KG1 (cell line): ENCODE measurements at places on chromosomes 3 and 15.

- no peak for DNase-seq
Measured at GRCh38 chr3:125585595-125586223, 9.6 kb downstream of the OSBPL11 start.

DNA sequence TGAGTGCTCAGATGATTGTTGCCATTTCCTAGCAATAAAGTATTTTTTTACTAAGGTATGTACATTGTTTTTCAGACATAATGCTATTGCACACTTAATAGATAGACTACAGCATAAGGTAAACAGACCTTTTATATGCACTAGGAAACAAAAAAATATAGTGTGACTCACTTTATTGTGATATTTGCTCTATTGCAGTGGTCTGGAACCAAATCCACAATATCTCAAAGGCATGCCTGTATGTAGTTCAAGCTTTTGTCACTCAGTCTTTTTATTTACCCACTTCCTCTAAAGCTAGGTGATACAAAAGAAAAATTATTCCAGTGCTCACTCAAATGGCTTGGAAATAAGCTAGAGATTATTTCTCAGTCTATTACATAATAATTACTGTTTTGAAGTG is 209.9 kb upstream of the VEPH1 start:
- no peak for DNase-seq

- no peak for DNase-seq
Measured at GRCh38 chr15:77895742-77896141, 181.8 kb downstream of the TBC1D2B start.

DNA sequence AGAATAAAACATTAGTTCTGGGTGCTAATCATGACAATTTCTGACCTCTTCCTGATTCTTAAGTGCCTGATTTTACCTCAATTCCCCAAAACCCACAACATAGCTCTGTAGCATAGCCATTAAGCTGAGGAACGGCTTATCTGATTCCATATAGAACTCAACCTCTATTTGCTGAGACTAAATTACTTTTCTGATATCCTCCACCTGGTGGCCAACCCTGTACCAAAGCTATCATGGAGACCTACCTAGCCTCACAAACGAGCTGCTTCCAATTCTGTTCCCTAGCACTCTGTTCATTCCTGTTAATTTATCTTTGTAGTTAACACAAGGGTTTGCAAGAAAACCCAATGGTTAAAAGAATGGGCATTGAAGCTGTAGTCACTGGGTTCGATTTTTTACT is 245.2 kb downstream of the PLOD2 start:
- no peak for DNase-seq

DNA sequence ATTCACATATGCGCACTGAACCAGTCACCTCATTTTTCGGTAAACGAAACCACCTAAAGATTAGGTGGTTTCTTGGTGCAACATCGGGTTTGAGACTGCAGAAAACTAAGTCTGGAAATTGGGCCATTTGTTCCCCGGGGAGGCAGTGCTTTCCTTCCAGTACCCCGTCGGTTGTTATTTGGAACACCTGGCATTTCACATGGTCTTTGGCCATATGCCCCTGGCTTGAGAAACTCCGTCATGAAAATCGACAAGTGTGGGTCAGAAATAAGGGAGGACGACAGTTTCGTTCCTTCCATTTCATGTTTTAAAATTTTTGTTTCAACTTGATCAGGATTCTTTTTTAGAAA is 544 bp upstream of the GATM start:
- DNase-seq, result no peak

DNA sequence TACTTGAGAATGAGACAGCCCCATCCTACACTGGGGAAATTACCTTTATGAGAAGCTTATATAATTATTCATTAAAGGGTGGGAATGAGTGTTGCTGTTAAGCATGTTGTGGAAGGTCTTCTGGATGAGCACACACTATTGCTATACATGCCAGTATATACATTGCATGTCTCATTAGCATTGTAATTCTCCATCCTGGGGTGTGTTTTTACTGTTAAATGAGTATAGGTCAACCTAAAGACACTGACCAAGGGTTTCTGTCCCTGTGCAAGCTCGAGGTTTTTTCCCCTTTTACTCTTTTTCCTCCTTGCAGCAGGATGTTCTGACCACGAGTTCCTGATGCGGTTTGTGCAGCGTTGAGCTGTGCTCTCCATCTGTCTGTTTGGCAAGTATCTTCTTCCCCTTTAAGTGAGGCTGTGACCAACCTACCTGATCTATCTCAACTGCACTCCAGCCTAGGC is 7.2 kb upstream of the IVD start:
- peak; percentile 46 for DNase-seq

DNA sequence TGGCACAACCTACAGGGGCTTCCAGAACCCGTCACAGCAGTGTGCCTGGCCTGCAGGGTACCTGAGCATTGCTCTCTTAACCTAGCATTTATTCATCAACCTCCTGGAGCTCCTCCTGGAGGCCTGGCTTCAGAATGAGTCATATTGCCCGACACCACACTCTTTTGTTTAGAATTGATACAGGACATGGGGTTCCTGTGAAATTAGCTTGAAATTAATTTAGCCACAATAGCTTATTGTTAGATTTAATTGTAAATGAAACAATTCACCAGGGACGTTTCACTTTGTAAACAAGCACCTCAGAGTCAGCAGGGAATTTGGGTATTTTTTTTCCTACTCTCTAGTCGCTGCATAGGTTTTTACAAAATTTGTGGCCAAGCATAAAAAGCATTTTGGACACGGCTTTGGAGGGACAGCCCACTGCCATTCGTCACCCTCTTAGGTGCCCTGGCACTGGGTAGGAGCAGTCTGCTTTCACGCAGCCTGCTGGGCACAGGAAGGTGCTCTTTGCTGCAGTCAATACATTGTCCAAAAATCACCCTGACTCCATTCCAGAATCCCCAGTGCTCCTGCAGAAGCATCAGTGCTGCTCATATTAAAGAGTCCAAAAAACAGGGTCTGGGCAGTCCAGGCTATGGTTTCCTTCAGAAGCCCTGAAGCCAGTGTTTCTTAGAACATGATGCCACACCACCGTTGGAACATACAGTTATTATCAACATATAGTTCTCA is 60.8 kb upstream of the MEF2A start:
- DNase-seq, result no peak

DNA sequence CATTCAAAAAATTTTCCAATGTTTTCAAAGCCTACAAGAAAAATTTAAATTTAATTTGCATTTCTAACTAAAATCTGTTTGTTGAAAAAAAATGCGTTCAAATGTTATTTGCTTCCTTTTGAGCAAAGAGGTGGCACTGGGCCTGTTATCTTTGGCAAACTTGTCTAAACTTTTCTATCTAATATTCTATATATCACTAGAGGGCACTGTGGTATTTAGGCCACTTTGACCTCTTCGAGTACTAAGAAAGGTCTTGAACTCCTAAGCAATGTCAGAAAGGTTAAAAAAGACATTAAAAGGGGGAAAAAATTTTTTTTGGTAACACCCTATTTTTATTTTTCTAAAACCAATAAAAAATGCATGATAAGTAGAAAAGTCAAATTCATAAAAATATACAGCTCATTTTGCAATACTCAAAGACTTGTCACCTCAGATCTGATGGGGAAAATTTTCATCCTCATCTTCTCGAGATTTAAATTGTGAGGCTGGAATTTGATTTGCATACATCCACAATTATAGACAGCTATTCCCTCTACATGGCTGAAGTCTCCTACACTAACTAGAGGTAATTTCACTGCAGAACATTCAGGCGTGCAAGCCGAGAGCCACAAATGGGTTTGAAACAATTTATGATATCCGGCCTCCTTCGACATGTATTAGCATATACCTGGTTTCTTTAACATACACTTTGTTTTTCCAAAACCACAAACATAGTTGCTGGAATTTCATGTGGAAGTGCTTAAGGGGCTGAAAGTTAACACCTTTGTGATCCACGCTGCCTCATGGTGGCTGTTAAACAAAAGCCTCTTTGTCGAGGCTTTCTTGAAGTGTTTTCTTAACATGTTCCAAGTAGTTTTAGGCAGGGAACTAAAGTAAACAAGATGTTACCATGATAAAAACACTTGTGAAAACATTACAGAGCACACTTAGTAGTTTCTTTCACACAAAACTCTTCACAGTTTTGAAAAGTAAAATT is 576.4 kb downstream of the FOXP1 start:
- peak; percentile 27 for DNase-seq

GRCh38 chr3:3806856-3807255 is 7.6 kb downstream of the LRRN1 start:
- no peak for DNase-seq

DNA sequence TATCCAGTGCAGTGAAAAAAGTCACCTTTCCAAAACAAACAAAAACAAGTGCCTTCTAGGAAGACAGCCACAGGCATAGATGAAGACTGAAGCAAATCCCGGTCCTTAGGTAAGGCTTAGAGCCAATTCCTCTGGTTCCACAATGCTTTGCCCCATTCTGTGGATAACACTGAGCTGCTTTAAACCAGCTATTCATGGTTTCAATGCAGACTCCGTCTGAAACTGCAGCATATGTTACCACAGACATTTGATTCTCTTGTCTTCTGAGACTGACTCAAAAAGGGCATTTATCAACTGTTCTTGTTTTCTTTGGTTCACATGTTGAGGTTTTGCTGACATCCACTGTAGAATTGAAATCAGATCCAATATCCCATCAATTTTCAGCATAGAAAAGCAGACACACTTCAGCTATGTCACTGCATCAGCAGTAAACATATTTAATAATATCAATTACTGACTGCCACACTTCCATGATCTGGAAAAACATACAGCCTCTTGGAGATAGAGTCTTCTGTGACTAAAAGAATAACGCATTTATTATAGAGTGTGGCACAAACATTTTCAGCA is 659.3 kb downstream of the ROBO2 start:
- DNase-seq, result no peak

DNA sequence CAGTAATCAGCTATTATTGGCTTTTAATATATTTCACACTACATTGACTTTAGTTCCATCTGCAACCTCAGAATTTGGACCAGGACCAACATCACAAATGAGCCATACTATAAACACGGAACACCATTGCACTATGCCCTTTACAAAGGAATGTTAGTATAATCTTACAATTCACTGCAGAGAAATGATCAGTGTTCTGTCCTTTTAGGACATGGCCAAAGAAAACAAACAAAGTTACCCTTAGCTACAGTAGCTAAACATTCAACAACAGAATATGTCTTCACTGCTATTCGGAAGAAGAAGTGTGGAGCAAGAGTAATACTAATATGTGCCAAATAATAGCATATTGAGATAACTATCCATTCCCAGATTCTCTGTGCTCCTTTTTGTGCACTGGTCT is 90.4 kb downstream of the NAALADL2 start:
- DNase-seq, result no peak

GRCh38 chr15:55660153-55660552 is 72.0 kb upstream of the PYGO1 start:
- DNase-seq, result no peak

DNA sequence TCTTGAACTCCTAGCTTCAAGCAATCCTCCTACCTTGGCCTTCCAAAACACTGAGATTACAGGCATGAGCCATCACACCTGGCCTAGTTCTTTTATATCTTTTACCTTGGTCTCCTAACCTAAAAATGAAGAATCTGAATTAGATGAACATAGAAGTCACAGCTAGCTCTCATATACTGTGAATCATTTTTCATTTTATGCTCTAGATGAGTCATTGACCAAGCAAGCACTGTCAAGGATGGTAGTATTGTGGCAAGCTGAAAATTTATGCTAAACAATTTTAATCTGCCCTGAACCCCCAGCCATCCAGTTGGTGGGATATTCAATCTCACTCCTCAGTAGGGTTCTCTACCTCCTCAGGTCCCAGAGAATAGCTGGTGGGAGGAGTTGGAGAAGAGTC is 48.3 kb upstream of the DNAJC13 start:
- DNase-seq, result no peak

DNA sequence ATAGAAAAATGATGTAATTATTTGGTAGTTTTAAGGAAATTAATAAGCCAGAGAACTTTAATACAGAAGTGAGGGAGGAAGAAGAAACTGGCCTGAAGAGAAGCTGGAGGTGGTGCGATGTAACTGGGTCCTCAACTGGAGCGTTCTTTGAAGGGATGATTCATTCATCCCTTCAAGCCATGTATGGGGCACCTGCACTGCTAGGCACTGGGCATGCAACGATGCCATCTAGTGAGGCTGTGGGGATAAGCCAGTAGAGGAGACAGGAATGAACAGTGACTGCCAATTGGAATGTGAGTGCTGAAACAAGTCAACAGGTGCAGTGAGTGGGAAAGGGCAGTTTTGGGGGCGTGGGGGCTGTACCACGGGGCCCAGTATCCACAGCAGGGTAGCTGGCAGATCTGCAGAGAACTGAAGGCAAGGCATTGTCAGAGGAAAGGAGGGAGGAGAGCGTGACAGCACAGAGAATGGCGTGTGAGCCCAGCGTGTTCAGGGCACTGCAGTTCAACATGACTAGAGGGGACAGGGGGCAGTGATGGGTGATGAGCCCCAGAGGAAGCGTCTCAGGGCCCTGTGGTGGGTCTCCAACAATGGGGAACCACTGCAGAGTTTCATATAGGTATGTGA is 3.8 kb upstream of the KIF23 start:
- DNase-seq, result no peak

DNA sequence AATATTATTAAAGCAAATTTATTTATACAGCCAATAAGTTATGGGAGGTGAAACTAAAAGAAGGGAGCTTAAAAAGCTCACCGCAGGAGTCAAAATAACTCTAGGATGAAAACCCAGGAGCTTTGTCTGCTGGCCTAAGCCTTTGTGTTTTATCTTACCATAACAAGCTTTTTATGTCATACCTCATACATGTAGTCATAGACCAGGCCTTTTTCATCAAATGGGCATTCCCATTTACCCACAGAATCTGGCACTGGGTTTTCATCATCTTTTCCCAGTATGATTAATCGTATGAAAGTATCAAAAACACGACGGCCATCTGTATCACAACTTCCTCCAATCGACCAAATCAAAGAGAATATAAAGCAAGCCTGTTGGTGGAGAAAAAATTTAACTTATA is 122.8 kb downstream of the DNAH12 start:
- DNase-seq, result no peak

DNA sequence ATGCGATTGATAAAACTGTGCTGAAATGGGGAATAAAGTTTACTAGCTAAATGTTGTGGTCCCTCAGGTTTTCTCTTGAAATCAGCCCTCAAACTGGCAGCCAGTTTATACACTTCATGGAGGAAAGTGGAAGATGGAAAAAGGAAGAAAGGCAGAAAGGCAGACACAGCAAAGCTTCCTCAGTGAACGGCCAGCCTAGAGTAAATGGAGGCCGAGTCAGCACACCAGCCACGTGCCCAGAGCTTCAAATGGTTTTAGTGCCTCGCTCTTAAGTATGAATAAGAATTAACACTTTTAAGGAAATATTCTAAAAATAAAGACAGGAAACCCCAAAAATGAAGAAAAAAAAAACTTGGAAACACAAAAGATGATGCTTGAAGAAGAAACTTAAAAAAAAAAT is 48.3 kb downstream of the GNB4 start:
- DNase-seq, result no peak

- no peak for DNase-seq
Measured at GRCh38 chr3:28171962-28172361, 69.5 kb upstream of the CMC1 start.
